ENCODE measurements at places on chromosomes 12 and 14. TPM values are rescaled to one million over a fixed set of nuclear protein-coding genes. Genes with fewer than 3 reads are reported as not detected.

The DHH gene
- not detected for total RNA-seq

The PELI2 gene
- 3.1 TPM for total RNA-seq

The CCDC91 gene
- 7.7 TPM for total RNA-seq

The CMKLR1 gene
- total RNA-seq, result under 0.01 TPM

The NR1H4 gene
- 0.34 TPM for total RNA-seq

The PTPRQ gene
- total RNA-seq, result 0.59 TPM

The ADAM21 gene
- under 0.01 TPM for total RNA-seq

The OR6C74 gene
- not detected for total RNA-seq

The FSCB gene
- not detected for total RNA-seq

The TMCC3 gene
- total RNA-seq, result 0.74 TPM

The CPNE6 gene
- total RNA-seq, result not detected

The PLEKHG3 gene
- total RNA-seq, result 9.1 TPM

The PCK2 gene
- 65.6 TPM for total RNA-seq

The TDG gene
- total RNA-seq, result 11.8 TPM

The MON2 gene
- total RNA-seq, result 11.3 TPM

The GALNT6 gene
- 60.4 TPM for total RNA-seq

The MYL2 gene
- total RNA-seq, result 0.74 TPM

The GLT1D1 gene
- total RNA-seq, result not detected

The GLT8D2 gene
- 25.9 TPM for total RNA-seq

The CLEC1B gene
- not detected for total RNA-seq

The PZP gene
- total RNA-seq, result not detected

The LAG3 gene
- 0.74 TPM for total RNA-seq

The SLC6A13 gene
- not detected for total RNA-seq

The NTF3 gene
- 2.2 TPM for total RNA-seq
